ENCODE measurements at places on chromosomes 7 and 10. TPM values are rescaled to one million over a fixed set of nuclear protein-coding genes. Genes with fewer than 3 reads are reported as not detected.
A peak's percentile ranks its signal among the peaks of the same experiment; 100 is the strongest.

- no peak for DNase-seq
Observed at GRCh38 chr7:15007507-15007906, 105.0 kb upstream of the DGKB start.

Gene AKR1C1
- 20.2 TPM for total RNA-seq

- DNase-seq = peak; percentile 94
Observed at GRCh38 chr10:27240212-27241009, at the start of gene ACBD5. ACBD5 (minus strand) TSS chr10:27240797; CDS start chr10:27240688, 109 bp downstream.

DNA sequence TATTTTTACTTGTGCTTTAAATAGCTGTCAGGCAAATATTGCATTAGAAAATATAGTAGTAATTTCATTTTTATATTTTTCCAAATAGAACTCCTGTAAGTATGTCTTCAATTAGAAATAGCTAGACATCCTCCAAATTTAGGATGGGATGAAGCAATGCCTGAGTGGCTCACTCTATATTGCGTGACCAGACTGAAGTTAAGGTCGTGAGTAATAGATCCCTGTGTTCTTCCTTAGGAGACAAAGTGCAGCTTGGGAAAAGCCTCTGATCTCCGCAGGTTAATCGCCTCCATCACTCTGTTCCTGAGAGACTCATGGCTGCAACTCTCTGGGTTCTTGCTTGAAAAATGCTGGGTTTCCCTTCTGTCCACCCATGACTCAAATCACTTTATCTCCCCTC is 484.8 kb upstream of the ANKRD30A start:
- no peak for DNase-seq

- DNase-seq = no peak
Observed at GRCh38 chr10:48768144-48768766, 83.6 kb downstream of the WDFY4 start.

DNA sequence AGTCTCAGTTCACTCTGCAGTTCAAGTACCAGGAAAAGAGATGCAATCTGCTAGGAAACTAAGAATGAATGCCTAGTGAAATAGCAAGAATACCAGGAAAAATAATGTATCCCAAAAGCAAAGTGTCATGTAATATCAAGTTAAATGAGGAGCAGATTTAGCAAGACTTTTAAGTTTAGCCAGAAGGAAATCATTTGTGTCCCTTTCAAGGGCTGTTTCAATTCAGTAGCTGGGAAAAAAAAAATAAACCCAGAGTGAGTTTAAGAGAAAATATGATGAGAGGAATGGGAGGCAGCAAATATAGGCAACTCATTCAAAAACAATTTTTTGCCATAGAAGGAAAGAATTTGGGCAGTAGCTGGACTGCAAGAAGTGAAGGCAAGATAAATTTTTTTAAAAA is 135.8 kb downstream of the DGKB start:
- no peak for DNase-seq

DNA sequence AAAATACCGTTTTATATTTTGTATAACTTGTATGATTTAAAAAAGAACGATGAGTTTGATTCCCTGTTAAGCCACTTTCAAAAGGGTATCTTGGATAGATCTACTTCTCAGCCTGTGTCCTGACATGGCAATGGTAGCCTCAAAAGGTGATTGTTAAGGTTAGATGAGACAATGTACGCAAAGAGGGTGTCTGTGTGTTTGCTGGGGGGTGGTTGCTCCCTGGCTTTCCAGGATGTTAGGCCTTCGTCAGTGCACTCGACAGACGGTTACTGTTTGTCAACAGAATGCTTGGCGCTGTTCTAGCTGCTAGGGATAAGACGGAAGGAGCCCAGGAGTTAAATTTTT is 90.3 kb downstream of the NEURL1 start:
- DNase-seq = no peak

DNA sequence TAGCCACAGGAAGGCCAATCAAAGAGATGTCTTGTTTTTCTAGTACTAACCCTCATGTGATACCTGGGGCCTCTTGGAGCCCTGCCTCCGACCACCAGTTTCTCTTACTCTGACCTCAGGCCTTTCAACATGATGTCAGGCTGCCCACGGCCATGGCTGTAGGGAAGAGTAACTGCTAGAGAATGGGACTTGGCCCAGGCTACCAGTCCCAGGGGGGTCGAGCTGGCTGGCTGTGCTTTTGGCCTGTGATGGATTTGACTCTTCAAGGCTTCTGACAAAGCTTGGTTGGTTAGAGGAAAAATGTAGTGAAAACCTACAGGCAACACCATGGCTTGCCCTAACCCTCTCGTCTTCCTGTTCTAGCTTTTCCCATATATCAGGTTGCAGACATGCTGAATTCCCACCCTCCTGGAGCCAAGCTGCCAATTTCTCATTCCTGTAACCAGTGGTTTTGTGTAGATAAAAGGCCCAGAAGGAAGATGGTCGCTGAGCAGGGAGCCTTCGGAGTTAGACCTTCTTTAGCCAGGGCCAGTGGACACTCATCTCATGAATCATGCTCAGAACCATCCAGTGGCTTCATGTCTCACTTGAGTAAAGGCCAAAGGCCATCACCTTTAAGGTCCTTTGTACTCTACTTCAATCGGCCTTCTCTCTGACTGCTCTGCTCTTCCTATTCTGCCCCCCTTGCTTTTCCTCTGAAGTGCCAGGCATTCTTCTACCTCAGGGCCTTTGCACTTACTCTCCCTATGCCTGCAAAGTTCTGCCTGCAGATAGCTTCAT is 19.7 kb downstream of the SUFU start:
- DNase-seq = peak; percentile 45

GRCh38 chr7:103123529-103123928 is 25.4 kb downstream of the NAPEPLD start:
- DNase-seq = no peak

DNA sequence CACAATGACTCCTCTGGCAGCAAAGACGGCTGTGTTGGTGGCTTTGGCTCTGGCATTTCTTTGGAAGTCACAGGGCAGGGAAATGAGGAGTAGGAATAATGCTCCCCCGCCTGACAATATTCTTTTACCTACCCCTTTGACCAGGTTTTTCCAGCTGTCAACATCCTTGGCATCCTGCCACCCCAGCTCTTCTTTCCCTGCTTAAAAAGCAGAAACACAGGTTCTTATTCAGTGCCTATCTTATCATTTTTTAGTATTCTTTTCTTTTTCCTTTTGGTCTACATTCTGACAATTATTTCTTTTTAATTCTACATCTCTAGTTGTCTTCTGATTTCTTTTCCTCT is 97.7 kb downstream of the CREB5 start:
- DNase-seq = no peak

Gene GALNT17
- total RNA-seq = 57.9 TPM

- DNase-seq = no peak
Observed at GRCh38 chr7:103680161-103681144, 234.4 kb upstream of the SLC26A5 start.

GRCh38 chr10:55491712-55492111 is 690.7 kb upstream of the PCDH15 start:
- no peak for DNase-seq

DNA sequence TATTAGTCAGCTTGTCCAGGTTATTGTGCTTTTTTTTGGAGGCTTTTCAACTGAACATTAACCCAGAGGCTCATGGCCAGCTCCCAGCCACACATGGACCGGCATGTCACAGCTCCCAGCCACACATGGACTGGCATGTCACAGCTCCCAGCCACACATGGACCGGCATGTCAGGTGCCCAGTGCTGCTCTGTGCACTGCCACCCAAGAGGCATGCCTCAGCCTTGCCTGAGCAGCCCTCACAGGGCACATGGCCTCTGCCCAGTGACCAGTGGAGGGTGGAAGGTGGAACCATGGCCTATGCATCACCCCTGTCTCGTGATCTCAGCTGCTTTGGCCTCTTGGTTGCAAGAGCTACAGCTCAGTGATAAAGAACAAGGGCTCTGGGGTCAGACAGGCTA is 119.8 kb downstream of the OAT start:
- DNase-seq = no peak

DNA sequence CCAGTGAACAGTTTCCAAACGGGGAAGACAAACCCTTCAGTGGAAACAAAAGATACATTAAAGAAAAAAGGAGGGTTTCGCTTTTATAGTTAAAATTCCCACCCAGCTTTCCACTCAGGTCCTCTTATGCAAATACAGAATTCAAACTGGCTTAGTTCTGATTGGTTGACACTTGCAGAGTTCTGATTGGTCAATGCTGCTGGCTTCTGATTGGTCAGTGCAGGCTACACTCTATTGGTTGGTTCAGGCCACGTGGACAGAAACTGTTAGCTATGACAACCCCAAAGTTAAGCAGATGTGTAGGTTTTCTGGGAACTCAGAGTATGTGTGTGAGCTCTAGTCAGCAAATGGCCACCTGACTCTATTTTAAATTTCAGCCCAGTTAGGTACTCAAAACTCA is 80.0 kb downstream of the FBXL13 start:
- no peak for DNase-seq

DNA sequence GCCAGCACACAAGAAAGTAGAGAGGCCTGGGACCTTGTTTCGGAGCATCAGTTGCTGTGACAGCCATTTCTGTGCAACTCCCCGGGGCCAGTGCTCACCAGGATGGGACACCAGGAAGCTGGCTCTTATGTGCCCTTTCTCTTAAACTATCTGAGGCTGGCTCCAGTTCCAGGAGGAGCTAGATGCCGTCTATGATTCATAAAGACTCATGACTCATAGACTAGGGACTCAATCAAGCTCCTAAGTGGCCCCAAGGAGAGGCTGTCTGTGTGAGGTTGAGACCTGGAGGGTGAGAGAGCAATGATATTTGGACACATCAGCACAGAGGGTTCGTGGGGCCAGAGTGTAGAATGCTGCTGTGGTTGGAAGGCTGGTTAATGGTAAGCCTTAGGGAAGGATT is 580.1 kb downstream of the CCSER2 start:
- no peak for DNase-seq

DNA sequence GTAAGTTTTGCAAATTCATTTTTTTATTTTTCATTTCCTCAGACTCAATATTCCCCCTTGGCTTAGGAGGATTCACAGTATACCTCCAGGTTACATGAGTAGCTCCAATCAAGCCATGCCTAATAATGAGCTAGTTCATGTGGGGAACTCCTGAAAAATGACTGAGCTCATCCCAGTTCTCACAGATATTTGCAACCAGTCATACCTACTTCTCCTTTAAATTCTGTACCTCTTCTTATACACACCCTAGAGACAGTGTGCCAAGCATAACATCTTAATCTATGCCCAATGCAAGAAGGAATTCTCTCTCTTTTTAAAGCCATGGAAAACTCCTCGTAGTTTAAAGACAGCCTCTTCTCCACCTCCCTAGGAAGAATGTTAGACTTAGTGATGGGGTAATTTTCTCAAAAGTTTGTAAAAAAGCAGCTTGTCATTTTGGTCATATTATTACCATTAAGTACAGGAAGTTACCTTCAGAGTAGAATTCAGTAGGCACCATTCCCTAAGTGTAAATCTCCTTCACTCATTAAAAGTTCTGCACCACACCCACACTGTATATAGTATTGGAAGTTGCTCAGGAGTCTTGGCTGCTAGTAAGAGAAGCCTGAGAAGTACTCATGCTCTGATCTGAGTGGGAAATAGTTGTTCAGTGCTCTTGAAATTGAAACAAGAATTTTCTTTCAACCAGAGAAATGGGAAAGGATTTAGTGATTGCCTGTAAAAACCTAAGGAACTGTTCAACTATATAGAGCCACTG is 72.7 kb downstream of the PTPRZ1 start:
- no peak for DNase-seq

GRCh38 chr7:129845972-129846327 is 106.8 kb downstream of the UBE2H start:
- DNase-seq = no peak

GRCh38 chr7:80611779-80612178 is 26.7 kb upstream of the CD36 start:
- peak; percentile 81 for DNase-seq

DNA sequence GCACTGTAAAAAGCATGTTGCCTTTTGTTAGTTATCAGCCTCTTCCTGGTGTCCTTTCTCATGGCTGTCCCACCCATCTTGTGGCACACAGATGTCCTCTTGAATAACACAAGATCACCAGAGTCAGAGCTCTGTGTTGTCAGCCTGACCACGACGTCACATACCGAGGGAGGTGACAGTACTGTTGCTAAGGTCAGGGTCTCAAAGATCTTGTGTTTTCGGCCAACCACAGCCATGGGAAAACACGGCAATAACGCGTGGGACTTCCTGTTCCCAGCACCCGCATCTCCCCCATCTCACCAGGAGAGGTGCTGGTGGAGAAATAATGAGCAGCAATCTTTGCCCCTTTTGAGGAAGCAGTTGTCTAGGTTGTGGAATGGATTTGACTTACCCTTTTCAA is 40.4 kb downstream of the NPVF start:
- no peak for DNase-seq

- DNase-seq = no peak
Observed at GRCh38 chr7:73593207-73594045, 15.0 kb upstream of the TBL2 start.

DNA sequence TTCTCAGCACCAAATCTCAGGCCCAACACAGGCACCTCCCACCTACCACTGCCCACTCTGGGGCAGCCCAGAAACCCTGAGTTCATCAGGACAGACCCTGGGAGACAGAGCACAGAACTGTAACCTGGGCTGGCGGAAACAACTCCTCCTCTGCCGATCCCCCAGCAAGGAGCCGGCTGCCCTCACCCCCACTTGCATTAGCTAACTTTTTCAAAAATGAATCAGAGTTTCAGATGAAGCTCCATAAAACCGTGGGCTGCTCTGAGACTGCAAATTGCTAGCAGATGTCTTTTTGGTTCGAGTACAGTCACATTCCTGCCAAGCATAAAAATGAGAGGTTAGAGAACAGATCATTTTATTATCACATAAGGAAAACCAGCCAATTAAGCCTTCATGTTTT is 93.4 kb upstream of the PARD3 start:
- no peak for DNase-seq

- DNase-seq = no peak
Observed at GRCh38 chr7:29254591-29254990, 60.0 kb downstream of the CHN2 start.

Gene FANK1
- total RNA-seq = 0.35 TPM

DNA sequence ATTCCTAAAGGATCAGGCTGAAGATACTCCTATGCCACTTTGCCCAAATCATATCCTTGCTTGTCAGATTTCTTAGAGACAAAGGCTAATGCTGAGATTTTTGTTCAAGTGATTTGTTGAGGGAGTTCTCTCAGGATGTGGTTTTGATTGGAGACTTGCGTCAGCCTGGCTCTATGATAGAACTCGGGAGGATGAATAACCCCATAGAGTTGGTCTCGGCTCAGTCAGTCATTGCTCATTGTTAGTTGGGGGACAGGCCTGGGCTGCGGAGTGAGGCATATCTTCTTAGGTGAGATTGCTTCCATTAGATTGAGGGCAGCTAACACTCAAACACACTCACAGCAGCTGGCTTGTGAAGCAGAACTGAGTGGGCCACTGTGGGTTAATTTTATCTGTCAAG is 203.4 kb downstream of the KIF20B start:
- no peak for DNase-seq

Gene TMEM168
- 14.4 TPM for total RNA-seq

Gene ZMIZ1
- total RNA-seq = 49.5 TPM

Gene NACAD
- 3.5 TPM for total RNA-seq

Gene CPXM2
- total RNA-seq = 4.1 TPM

DNA sequence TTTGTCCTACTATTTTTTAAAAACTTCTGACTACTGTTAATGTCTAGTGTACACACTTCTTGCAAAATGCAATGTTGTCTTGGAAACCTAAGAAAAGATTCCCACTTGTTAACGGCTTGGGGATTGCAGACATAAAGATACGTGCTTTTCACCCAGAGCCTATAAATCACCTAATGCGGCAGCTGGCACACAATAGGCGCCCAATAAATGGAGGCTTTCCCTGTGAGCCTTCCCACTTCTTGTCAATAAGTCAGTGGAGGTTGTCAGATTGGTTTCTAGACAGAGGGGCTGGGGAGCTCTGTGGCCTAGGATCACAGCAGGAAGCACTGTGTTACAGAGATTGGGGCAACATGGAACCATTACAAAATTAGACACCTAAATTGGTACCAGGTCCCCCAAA is 74.7 kb downstream of the VSTM4 start:
- no peak for DNase-seq

Measured in left ventricle myocardium superior (tissue), 1 donor.